Stimulated activated CD8-positive, alpha-beta memory T cell treated with anti-CD3 and anti-CD28 coated beads, Interleukin-15, amount 100 ng/mL, for 4 hours (primary cell): ENCODE measurements at places on chromosomes 13 and 19.

- DNase-seq = no peak
These were observed 35.4 kb downstream of the ARHGAP35 start for GRCh38 chr19:46896076-46896794.

DNA sequence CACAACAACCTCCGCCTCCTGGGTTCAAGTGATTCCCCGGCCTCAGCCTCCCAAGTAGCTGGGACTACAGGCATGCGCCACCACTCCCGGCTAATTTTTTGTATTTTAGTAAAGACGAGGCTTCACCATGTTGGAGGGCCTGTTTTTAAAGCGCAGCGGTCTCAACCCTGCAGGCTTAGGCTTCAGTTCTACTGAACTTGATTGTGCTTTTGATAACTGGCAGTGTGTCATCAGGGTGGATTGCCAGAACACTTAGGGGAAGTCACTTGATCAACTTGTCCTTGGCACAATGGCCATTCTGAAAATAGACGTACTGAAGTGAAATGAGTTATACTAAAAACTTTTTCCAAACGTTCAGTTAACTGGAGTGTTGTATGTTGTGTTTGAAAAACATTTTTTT is 472.2 kb downstream of the KLF5 start:
- DNase-seq = no peak

DNA sequence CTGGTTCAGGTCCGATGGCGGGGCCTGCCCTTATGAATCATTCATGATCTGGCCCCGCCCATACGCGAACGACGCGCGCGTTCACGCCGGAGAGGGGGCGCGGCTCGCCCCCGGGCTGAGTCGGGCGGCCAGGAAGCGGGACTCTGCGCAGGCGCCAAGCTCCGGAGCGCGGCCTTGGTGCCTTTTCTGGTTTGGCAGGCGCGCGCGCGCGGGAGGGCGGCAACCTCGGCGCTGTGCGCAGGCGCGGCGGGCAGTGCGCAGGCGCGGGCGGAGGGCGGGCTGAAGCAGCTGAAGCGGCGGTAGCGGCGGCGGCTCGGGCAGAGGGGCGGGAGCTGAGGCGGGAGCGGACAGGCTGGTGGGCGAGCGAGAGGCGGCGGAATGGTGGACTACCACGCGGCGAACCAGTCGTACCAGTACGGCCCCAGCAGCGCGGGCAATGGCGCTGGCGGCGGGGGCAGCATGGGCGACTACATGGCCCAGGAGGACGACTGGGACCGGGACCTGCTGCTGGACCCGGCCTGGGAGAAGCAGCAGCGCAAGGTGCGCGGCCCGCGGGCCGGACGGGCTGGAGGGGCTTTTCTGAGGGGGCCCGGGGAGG is at the start of gene ACTN4:
TSS of gene ACTN4 (plus strand) at position 282 of the 598 bp plus-strand sequence. CDS start at position 379, 97 bp downstream.
- peak; percentile 99 for DNase-seq

DNA sequence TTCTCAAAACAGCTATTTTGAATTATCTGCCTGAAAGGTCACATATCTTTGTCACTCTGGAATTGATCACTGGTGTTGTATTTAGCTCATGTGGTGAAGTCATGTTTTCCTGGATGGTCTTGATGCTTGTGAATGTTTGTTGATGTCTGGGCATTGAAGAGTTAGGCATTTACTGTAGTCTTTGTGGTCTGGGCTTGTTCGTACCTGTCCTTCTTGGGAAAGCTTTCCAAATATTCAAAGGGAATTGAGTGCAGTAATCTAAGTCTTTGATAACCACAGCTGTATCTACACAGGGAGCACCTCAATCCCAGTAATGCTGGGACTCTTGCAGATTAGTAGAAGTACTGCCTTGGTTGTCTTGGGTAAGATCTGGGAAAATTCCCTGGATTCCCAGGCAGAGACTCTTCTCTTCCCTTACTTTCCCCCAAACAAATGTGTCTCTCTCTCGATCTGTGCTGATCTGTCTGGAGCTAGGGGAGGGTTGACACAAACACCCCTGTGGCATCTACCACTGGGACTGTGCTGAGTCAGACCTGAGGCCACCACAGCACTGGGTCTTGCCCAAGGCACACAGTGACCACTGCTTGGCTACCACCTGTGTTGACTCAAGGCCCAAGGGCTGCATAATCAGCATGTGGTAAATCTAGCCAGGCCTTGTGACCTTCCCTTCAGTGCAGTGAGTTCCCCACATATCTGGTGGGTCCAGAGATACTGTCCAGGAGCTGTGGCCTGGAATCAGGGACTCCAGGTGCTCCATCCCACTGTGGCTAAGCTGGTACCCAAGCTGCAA is 5.5 kb upstream of the CYP4F3 start:
- no peak for DNase-seq

- DNase-seq = no peak
These were observed 9.7 kb downstream of the PALM start for GRCh38 chr19:718251-718951.

- no peak for DNase-seq
These were observed 17.7 kb upstream of the OLFM2 start for GRCh38 chr19:9953802-9954542.
